GM03348 (cell line): ENCODE measurements at places on chromosomes 1 and 21.

GRCh38 chr1:206814716-206815341 lies 42.5 kb upstream of the IL10 start:
- DNase-seq: peak; percentile 42

GRCh38 chr1:182444497-182444896 lies 5.4 kb upstream of the RGSL1 start:
- no peak for DNase-seq

DNA sequence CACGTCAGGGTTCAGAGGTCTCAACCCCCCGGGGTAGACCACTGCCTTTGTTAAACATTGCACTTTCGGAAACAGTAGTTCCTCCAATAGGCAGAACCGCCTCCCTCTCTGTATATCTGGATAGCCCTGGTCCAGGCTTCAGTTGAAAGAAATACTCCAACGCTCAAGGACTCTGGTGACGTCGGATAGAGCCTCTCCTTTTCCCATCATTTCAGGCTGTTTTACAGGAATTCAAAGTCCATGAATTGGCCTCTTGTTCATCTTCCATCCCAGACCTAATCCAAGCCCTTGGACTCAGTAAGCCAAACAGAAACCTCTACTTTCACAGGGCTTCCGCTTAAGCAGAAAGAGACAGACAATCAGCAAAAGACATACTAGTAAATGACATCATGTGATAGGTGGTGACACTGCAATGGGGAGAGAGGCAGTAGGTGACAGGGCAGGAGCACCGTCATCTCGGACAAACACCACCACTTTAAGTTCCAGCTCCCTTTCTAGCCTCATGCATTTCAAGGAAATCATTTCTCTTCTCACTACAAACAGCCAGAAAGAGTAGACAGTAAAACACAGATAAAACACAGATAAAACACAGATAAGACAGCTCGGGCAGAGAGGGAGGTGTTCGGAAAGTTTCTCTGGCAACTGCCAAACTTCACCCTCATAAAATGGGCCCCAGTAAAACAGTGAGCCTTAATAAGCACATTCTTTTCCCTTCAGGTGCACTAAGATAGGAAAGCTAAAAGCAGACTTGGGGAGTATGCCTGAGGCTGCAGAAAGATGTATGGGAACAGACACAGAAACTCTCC lies 2.3 kb upstream of the PLA2G2A start:
- no peak for DNase-seq

DNA sequence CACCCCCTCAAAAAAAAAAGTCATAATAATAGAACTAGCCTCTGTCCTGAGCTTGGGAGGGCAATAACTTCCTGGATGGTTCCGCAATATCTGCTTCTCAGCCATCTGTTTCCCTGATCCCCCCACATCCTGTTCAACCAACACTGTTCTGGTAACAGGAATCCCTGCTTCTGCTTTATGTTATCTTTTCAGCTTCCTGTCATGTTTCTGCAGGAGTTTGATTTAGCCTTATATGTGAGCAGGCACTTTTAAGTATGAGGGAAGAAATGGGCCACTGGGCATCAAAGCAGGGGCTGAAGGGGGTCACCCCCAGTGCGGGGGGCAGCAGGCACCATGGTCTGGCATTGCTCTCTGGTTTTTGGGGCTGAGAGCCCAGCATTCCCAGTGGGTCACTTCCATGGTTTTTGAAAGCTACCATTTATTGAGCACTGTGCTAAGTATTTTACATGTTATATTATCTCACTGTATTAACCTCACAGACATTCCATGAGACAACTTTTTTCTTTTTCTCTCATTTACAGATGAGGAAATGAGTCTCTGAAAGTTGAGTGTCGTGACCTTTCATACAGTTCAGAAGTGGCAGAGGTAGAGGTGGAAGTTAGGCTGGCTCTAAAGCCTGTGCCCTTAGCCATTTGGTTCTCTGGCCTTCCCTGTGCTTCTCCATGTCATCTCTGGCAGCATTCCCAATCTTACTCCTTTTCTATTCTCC lies 61.9 kb downstream of the DNTTIP2 start:
- peak; percentile 70 for DNase-seq

DNA sequence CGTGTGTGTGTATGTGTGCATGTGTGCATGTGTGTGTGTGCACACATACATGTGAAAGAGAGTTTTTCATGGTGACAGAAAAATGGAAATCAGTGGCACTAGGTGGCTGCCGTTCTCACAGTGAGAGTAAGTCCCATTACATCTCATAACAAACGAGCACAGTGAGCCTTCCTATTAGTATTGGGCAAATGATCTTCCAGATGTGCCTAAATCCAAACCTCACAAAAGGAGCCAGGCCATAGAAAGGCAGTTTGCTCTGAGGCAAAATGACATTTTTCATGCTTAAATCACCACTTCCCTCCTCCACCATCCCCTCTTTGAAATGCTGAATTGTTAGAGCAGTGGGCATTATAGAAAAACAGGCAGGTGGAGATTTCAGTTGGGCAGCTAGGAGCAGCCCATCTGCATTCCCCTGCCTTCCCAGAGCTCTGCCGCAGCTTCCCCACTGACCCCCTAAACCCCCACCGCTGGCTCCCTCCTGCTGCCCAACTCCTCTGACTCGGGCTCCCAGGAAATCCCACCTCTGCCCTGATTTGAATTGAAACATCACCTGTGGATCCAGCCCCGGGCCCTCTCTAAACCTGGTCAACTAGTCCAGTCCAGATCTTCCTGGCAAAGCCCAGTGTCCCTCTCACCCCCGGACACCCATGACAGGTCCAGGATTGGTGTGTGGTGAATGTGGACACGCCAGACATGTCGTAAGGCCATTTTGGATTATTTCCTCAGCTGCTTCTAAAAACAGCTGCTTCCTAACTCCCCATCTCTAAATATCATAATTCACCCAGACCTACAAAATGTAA lies 190.5 kb downstream of the SEC16B start:
- DNase-seq: no peak
